ENCODE measurements at places on chromosomes 7 and 10. TPM values are rescaled to one million over a fixed set of nuclear protein-coding genes. Genes with fewer than 3 reads are reported as not detected.

The GJD4 gene
- not detected for total RNA-seq

The ANXA8 gene
- total RNA-seq, result not detected

DNA sequence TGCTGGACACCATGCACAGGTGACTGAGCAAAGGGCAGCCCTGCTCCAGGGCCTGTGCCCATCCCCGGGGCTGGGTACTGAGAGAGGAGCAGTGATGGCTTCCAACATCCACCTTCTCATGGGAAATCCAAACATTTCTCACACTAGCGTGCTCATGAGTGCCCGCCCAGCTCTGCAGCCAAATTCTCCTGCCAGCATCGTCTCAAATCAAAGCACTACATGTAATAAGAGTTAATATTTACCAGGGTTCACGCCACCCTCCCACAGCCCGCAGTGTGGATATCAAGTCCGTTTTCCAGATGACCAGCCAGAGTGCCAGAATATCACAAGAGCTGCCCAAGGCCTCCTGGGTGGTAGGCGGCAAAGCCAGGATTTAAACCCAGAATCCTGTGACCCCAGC lies 12.1 kb downstream of the IL15RA start:
- DNase-seq, result no peak

The LDB3 gene
- total RNA-seq, result 1,542 TPM

DNA sequence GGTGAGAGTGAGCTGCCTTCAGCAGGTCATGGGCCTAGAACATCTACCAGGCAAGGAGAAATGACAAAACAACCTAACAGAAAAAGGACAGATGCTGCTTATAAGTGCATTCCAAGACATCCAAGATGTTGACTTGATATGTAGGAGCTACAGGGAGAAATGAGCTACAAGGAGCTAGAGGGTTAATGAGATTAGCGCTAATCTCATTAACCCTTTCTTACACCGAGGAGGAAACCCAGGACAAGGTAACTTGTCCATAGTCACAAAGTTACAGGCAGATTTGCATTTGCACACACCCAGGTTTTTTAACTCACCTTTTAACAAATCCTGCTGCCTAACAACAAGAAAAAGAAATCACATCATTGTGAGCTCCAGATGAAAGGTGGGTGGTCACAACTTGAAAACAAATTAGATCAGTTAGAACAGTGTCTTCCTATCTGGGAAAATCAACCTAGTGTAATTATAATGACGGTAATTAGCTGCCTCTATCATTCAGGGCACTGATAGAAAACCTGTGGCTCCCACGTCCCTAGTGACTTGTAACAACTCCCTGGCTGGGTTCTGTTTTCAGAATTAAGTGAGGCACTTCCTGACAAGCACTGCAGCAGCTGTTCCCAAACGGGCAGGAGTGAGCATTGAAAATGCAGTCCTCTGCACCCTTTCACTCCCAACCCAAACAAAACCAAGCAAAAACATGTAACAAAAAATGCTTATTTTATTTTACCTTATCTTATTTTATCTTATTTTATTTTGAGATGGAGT lies 5.7 kb downstream of the KIAA1549 start:
- DNase-seq, result no peak

GRCh38 chr10:104479906-104480593 lies 126.4 kb downstream of the CFAP58 start:
- no peak for DNase-seq

The NXPH1 gene
- not detected for total RNA-seq

The BLOC1S2 gene
- 21.0 TPM for total RNA-seq

The SUPV3L1 gene
- 36.8 TPM for total RNA-seq

DNA sequence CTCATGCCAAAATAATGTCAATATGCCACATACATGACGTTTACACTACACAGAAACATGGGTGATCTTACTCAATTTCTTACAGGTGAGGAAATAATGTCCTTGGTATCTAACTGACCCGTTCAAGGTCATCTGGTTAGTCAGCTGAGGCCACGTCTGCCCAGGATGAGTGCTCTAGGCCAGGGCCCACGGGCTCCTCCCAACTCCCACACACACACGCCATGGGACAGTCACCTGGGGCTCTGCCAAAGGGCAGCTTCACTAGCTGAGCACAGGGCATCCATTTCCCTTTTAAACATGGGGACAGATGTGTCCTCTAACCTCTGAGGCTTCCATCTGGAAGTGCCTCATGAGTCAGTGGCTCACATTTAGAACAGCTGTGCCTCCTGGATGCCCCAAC lies 123.9 kb downstream of the TNS3 start:
- DNase-seq, result peak; percentile 61

The LLCFC1 gene
- not detected for total RNA-seq

The SFRP5 gene
- 8.7 TPM for total RNA-seq

- no peak for DNase-seq
These were observed 321.8 kb downstream of the GPR37 start for GRCh38 chr7:124443762-124444161.

DNA sequence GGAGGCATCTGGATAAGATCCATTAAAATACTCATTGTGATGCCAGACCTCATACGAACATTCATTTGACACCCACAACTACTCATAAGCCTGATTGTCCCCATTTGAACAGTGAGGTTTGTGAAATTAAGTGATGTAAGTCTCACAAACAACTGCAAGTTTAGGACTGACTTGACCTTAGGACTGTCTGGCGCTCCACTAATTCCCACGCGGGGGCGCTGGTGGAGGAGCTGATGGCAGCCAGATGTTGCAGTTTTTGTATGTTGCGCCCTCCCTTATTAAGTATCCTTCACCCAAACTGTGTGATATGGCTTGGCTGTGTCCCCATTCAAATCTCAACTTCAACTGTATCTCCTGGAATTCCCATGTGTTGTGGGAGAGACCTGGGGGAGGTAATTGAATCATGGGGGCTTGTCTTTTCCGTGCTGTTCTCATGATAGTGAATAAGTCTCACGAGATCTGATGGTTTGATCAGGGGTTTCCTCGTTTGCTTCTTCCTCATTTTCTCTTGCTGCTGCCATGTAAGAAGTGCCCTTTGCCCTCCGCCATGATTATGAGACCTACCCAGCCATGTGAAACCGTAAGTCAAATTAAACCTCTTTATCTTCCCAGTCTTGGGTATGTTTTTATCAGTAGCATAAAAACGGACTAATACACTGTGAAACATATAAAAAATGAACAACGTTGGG lies 20.3 kb upstream of the TIAL1 start:
- DNase-seq, result peak; percentile 26

DNA sequence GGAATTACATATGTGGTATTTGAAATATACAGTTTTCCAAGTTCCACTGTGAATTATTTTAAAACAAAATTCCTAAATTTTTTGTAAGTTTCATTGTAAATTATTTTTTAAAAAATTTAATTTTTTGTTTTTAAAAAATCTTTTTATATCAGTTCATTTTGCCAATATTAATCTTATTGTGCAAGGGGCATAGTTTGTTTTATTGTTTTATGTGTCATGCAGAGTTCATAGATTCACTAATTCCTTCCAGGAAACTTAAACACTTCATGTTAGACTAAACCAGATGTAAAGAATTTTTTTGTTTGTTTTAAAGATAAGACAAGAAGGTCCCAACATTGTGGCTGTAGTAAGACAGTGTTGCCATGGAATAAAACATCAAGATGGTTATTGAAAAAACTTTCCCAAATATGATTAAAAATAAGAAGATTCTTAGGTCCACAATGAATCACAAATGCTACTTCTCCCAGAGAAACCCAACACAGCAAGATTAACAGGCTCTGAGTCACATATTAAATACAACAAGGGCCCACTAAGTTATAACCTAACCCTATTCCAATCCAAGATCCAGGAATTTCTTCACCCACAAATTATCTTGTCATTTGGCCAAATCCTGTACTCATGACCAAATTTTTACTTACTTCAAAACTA lies 464.7 kb upstream of the IGFBP3 start:
- no peak for DNase-seq

GRCh38 chr10:2340831-2341647 lies 603.7 kb upstream of the ADARB2 start:
- no peak for DNase-seq

DNA sequence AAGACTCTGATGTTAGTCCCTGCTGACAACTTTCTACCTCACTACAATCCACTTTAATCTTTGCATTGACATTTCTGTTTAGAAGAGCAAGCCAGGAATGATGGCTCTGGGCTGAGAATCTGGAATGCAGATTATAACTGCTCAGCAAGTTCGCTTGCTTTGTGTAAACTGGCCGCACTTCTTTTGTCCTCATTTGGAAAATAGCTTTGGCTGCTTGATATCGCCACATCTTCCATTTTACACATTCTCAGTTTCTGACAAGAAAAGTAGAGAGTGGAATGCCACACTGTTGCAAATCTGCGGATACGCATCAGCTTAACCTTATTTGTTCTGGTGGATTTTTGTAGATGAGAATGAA lies 429.8 kb downstream of the KCNMA1 start:
- DNase-seq, result no peak

Data from left ventricle myocardium inferior (tissue), 1 donor.